NCI-H1105 treated with DMSO at 0.1 percent for 48 hours (cell line): ENCODE measurements at places on chromosomes 3 and 15.

DNA sequence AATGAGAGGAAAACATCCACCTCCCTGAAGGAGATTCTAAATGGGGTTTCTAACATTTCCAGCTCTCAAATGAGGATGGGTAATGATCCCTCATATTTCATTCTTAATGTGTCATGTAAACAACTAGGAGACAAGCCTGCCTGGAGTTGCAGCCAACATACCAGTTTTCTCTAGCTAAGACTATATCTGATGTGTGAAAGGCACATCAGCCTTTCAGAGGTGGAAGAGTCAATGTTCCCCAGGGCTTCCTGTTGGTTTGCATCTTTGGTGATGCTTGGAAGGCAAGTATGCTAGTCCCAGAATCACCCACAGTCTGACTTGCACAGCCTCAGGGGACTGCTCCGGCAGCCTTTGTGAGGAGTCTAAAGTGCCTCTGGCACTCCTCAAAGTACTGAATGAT is 921.2 kb downstream of the SQOR start:
- no peak for DNase-seq

DNA sequence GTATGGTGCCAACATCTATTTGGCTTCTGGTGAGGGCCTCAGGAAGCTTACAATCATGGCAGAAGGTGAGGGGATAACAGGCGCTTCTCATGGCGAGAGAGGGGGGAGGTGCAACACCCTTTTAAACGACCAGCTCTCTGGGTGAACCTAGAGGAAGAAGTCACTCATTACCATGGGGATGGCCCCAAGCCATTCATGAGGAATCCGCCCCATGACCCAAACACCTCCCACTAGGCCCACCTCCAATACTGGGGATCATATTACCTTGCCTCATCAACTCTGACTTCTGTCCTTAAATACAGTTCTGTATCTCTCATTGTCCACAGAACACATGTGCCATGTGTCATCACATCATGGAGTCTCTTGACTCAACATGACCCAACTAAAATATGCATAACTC is 37.5 kb upstream of the CLRN1 start:
- no peak for DNase-seq

DNA sequence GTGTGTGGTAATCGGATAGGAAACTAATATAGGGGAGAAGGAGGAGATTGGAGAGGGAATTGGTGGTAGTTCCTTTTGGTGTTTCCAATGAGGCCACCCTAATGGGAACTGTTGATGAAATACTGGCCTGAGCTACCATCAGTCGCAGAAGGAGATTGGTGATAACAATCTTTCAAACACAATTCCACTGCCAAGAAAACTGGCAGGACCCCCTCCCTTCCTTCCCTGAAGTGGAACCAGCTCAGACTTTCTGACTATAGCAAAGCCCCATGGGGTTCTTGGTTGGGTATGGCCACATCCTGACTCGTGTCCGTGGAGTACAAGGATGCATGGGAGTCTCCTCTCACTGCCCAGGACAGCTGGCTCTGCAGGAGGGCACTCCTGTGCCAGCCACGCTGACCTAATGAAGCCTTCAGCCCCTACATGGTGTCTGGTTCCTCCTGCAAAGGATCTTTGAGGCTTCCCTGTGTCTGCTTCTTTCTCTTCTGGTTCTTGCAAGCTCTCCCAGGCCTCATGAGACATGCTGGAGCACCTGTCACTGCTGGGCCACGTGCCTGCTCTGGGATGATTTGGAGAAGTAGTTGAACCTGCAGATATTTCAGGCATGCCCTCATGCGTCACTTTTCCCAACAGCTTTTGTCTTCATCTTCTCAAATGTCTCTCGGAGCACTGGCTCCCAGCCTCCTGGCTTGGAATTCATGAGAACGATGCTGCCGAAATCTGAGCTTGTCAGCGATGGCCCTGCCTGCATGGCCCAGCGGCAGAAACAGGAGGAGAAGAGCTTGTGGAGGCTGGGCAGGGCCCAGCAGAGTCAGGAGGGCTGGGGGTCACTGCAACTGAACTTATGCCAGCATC is 90.0 kb upstream of the ADPGK start:
- no peak for DNase-seq

GRCh38 chr3:117963858-117964257 is 1070.8 kb downstream of the IGSF11 start:
- no peak for DNase-seq

DNA sequence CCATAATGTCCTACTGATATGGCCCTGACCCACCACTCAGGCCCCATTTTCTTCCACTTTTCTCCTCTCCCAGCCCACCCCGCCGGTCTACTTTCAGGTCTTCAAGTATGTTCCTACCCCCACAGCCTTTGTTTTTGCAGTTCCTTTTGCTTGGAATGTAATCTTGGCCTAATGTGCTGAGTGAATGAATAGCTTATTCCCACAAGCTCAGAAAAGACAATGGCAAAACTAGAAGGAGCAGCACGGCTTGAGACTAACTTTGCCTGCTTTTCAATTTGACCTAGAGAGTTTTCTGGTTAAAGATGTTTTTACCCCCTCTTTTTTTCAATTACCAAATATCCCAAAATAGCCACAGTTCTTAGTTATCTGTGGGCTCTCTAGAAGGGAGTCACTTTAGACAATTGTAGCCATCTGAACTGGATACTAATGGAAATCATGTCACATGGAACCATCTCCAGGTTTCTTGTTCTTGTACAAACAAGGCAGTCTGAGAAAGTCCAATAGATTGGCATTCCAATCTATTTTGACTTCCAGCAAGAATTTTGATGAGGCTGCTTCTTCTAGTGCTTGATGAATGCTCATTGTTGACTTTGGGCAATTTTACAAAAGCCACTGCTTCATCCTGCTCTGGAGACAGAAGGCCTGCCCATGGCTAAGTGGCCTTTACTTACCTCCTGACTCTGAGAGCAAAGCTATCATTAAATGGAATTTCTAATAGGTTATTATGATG is 16.3 kb upstream of the LMCD1 start:
- no peak for DNase-seq

DNA sequence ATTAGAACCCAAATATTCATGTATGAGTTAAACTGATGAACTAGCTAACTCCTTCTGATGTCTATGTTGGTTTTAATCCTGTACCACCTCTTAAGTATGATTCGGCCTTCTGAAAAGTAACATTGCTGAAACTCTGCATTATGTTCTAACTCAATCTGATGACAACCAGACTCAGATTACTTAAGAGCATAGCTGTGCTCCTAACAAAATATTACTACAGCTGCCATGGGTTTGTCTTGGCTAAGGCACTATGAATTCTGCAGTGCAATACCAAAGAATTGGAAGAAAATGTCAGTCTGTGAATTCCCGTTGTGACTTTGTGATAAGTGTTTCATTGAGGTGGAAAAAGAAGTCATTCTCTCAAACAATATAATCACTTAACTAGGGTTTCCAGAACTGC is 224.4 kb downstream of the ZMAT3 start:
- no peak for DNase-seq

GRCh38 chr15:35256551-35256950 is 171.5 kb upstream of the NANOGP8 start:
- DNase-seq = peak; percentile 43

GRCh38 chr3:178707311-178708031 is 171.2 kb downstream of the KCNMB2 start:
- peak; percentile 63 for DNase-seq

- peak; percentile 84 for DNase-seq
Measured at GRCh38 chr3:170815340-170815739, 54.7 kb downstream of the RPL22L1 start.

DNA sequence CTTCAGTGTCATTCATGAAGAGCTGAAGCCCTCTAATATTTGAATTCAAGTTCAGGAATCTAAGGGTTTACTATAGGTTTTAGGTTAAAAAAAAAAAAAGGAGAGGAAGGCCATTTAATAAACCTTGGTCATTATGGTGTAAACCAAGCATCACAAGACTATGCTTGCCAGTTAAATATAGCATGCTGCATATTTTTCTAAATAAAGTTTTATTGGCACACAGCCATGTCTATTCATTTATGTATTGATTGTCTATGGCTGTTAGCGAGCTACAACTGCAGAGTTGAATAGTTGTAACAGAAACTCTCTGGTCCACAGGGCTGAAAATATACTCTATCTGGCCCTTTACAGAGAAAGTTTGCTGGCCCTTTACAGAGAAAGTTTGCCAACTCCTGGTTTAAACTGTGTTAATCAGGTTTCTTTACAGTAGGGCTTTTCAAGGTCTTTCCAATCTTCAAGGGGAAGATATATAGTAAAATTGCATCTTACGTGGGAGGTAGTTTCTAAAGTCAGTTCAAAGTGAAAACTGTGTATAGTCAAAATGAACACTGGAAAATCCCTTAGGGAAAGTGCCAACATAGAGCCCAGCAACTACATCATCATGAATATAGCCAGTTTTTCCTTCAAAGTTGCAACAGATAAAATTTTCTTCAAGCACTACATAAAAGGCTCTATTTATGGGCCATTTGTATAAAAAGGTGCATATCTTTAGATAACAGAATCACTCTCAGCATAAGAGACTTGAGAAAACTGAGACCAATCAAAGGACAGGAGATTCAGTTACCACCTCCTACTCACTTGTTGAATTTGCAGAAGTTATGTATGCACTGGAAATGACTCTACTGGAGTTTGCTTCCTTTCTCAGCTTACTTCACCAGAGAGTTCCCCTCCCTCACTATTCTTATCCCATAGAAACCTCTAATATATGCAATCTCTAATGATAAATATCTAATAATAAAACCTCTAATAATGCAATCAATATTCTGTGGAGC is 49.7 kb upstream of the FRMD4B start:
- DNase-seq = no peak

DNA sequence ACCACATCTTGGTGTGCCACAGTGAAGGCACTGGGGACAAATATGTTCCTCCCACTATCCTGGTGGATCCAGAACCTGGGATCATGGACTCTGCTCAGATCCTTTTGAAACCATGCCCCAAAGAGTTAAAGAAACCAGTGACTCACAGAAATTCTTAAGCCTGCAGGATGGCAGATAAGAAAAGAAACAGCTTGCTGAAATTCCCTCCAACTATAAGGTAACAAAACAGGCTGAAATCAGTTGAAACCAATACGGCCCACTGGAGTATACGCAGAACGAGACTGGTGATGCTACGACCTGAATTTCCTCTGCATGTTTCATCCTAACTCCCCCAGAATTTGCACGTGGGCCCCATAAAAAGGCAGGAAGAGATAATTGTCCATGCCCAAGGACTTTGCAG is 209.6 kb downstream of the TJP1 start:
- DNase-seq = no peak

DNA sequence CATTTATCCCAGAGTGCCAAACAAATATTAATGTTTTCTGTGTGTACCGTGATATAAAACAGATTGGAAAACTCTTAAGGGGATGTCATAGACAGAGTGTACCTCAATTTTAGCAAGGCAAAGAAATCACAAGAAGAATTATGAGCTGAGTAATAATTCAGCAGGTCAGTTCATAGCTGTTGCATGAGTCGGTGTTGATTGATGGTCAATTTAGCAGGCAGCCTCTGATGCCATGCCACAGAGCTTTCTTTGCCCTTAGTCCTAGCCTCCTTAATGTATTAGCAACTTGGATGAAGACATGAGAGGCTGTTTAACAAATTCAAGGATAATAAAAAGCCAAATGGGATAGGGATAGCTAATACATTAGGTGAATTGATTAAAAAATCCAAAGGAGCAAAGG is 6.8 kb downstream of the SLC35A5 start:
- DNase-seq = no peak

DNA sequence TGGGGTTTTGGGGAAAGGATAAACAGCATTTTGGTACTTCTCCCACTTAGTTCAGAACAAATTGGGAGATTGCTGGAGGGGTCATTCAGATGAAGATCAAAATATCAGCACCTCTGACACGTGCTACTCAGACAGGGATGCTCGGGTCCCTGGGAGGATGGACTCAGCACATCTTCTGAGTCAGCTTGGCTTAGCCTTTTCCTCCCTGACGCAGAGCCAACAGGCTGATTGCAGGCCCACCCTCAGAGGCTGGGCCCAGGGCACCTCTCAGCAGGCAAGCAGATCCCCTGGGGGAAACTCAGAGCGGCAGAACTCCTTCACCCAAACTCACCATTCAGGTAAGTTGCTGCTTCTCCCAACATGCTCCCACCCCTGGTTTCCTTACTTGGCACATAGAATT is 304.9 kb downstream of the TLE3 start:
- no peak for DNase-seq

DNA sequence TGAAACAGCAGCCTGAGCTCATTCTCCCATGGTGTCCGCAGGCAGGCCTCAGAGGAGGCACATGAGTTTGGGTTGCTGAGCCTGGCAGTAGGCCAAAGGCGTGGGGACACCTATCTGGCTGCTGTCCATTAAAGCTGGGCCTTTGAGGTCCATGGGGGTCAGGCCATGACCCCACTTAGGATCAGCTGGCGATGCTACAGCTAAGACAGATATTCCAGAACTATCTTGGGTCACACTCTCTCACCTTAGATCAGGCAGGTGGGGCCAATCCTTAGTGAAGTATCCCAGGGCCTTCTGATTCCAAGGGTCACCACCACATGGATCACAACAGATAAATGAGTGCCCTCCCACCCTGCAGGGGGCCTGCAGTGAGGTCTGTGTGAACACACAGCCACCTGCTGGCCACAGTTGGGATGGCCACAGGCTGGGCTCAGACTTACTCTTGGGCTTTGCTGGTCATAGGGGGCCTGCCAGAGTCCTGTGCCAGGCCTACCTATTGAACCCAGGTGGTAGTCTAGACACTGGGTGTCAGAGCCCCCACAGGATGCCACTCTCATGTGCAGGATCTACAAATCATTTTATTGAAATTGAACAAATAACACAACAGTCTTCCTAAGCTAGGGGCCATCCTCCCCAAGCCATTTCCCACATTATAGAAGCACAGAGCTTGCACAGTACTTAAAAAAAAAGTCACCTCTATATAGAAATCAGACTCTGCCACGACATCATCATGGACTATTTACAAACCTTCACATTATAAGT is 2.0 kb upstream of the HYAL2 start:
- peak; percentile 17 for DNase-seq

- DNase-seq = peak; percentile 64
Measured at GRCh38 chr3:167787440-167787839, 51.9 kb downstream of the SERPINI1 start.

GRCh38 chr3:7309641-7310102 is 448.8 kb downstream of the GRM7 start:
- no peak for DNase-seq

GRCh38 chr3:53489386-53489785 is 5.0 kb upstream of the CACNA1D start:
- no peak for DNase-seq

DNA sequence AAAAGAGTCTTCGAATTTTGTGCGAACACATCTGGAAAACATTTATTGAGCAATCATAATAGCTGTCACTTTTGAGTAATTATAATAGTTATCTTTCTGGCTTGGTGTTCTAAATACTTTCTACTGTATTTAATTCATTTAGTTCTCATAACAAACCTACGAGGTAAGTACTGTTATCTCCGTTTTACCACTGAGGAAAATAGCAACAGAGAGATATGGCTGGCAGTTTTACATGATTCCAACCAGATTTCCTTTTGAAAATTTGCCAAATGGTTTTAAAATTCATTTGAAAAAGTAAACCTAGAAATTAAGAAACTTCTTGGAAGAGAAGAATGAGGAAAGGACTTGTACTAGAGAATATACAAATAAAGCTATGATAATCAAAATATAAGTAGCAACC is 37.3 kb upstream of the MGA start:
- DNase-seq = no peak

GRCh38 chr3:68832680-68833079 is 99.7 kb downstream of the TAFA4 start:
- DNase-seq = no peak
